ENCODE measurements at places on chromosomes 6 and 20.

GRCh38 chr6:12152023-12152970 is 137.9 kb upstream of the EDN1 start:
- no peak for DNase-seq

DNA sequence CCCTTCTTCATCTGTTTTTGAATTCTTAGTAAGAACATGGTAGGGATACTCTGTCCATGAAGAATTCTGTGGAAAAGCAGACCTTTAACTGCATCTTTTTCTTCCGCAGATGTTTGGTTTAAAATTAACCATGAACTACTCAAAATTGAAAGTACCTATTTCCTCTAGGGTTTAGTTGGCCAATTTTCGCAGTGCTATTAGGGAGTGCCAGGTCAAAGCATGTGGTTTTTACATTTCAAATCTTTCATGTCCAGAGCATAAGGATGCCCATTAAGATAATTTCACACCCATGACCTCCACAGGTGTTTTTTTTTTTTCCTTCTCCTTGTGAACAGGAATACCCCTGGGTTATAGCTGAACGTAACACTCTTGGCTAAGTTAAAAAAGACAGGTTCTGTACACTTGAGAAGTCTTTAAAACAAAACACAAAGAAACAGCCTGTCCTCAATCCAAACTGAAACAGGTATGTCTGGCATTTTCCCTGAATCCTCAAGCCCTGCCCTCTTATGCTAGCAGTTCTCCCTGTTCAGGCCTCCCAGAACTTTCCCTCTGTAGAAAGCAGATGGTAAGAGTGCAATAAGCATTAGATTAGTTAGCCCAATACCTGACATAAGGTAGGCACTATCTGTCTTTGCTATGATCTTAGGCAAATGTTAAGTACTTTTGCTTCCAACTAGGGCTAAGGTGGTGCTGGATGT is 67.1 kb downstream of the ELOVL5 start:
- DNase-seq: no peak

DNA sequence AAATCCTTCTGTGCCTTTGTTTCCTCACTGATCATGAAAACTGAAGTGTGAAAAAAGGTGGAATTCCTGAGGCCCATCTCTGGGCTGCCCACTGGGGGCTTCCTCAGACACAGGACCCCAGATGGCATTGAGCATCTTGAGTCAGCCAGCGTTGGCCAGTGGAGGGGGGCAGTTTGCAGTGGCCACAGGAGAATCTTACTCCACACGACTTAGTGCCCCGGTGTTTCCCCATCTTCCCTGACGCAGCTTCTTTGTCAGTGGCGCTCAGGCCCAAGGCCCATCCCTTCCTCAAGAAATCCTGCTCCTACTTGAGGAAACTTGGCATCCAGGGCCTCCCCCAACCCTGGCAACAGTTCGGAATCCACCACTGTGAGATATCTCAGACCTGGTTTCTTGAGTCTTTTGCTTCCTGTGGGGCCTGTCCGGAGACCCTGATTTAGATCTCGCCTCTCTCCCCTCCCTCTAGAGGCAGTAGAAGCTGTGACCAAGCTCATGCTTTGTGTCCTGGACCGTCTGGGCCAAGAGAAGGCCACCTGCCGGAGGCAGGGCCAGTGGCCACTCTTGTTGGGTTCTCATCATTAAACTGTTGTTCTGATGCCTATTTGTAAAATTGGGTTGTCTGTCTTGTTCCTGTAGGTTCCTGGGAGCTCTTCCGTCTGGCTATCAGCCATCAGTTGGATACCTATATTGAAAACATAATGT is 20.2 kb upstream of the DLGAP4 start:
- no peak for DNase-seq

DNA sequence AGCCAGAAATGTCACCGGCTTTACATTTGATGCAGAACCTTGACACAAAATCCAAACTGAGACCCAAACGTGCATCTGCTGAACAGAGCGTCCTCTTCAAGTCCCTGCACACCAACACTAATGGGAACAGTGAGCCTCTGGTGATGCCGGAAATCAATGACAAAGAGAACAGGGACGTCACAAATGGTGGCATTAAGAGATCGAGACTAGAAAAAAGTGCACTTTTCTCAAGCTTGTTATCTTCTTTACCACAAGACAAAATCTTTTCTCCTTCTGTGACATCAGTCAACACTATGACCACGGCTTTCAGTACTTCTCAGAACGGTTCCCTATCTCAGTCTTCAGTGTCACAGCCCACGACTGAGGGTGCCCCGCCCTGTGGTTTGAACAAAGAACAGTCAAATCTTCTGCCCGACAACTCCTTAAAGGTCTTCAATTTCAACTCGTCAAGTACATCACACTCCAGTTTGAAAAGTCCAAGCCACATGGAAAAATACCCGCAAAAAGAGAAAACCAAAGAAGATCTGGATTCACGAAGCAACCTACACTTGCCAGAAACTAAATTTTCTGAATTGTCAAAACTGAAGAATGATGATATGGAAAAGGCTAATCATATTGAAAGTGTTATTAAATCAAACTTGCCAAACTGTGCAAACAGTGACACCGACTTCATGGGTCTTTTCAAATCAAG is 108.4 kb downstream of the RTN4IP1 start:
- no peak for DNase-seq

DNA sequence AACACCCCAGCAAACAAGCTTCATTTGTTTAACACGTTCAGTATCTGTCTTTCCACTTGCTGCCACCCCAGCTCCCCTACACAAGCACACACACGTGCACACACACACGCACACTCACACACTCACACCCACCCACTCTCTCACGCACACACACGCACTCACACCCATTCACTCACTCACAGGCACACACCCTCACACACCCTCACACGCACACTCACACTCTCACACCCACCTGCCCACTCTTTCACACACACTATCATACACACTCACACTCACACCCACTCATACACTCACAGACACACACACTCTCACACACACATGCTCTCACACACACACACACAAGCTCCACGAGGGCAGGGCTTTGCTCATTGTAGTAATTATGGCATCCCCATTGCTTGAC is 378.8 kb upstream of the SULF2 start:
- DNase-seq: no peak

- DNase-seq: no peak
Observed at GRCh38 chr20:18712131-18712530, 101.5 kb upstream of the SCP2D1 start.
